ENCODE measurements at places on chromosomes 2 and 18.
A peak's percentile ranks its signal among the peaks of the same experiment; 100 is the strongest.

GRCh38 chr2:174761837-174762236 is 2.4 kb downstream of the CHRNA1 start:
- no peak for DNase-seq

DNA sequence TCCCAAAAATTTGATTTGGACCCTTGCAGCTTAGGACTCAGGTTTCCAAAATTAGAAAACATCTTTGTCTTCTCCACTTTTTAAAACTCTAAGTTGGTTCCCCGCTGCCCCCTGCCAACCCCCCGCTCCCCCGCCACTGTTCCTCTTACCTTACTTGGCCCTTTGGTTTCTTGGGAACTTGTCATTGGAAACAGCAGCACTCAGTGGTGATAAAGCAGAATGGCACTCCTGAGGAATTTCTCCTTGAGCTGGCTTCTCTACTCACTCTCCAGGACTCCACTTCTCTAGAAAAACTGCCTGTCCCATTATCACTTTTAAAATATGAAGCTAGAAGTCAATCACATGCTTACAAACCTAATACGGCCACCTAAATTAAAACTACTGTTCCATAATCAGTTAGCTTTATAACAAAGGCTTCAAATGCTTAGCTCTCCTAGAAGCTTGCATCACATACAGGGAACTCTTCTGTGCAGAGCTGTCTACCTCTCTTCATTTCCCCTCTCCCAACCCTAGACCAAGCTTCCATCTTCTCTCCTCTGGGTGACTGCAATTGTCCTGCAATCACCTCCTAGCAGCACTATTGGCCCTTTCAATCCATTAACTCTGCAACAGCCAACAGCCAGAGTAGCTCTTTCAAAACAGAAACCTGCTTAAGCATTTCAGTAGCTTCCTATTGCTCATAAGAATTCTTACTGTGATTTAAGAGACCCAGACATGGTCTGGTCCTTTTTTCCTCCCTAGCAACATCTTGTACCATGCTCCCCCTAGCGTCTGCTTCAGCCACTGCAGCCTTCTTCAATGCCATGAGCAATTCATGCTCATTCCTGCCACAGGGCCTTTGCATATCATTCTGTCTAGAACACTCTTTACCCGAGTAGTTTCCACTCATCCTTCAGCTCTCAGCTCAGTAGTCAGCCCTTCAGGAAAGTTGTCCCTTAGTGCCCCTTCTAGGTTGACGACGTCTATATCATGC is 15.2 kb upstream of the PLEKHM3 start:
- peak; percentile 53 for DNase-seq

DNA sequence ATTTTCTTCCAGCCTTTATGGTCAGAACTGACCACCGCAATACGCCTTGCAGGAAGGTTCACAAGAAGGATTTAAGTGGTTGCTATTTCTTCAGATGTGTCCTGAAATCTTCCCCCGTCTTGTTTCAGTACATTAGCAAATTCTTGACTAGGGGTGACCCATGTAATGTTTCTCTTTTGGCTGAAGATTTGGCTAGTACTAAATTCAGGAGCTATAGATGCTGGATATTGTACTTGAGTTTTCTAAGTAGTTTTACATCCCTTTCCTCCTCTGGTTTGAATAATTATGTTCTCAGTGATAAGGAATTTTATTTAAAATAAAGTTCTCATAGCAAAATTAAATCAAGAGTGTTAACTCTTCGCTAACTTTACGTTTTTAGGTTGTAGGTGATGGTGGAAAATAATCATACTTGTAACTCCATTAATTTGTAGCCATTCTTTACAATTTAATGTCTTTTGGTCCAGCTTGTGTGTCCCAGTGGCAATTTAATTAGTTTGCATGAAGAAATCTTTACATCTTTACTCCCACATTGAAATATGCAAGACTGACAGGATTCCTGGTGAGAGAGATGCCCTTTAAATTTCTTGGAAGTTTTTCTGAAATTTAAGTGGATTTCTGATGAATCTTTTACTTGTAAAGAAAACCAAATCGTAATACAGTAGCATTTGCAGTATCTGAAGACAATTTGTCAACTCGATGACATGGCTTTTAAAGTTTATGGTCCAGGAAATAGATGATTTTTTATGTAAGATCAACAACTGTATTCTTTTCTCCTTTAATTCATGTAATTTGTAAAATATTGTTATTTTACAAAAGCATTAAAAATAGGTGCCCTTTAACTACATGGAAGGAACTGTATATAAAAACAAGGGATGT is 2.8 kb downstream of the PHLPP1 start:
- no peak for DNase-seq

- DNase-seq = no peak
Observed at GRCh38 chr2:119383410-119384140, 16.8 kb downstream of the DBI start.

DNA sequence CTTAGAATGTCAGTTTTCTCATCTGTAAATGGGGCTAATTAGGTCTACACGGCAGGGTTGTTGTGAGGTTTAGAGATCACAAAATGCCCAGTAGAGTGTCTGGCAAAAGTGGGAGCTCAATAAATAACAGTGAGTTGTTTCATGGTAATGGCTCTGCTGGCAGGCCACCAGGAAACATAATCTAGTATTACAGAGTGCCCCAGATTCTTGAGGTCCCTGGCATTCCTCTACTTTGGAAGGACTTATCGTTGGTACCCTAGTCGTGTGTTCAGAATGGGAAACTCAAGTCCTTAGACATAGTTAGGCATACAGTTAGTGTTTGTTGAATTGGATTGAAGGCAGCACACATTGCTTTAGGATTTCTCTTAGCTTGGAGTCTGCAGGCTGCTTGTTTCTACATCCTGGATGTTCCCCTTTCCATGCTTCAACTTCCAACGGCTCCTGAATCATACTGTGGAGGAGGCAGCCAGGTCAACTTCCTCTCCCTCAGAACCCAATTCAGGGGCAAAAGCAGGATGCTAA is 161.5 kb upstream of the FOSL2 start:
- DNase-seq = no peak

- DNase-seq = no peak
Observed at GRCh38 chr2:8581234-8581561, 100.7 kb upstream of the ID2 start.

DNA sequence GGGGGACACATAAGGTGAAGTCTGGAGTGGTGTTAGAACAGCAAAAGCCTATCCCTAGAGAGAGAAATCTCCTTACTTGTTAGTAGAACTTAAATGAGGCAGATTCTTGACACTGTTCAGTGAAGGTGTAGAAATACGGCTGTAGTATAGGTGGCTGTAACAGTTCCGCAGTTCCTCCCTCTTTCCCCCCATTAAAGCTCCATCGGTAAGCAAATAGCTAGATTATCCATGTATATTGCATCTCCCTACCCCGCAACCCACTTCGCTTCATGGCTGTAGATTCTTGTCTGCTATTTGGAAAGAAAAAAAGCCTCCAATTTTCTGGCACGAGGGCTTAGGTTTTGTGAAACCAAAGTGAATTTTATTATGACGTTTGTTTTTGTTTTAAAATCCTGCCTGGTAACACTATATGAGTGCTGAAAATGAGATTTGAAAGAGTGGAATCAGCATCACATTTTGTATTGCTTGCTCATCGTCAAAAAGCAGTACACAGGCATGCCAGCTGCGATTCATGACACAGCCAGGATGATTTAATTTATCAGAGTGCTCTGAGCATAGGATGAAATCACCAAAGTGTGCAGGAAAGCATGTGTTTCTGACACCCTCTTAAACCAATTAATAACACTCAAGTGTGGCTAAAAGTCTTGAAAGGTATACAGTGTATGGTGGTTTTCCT is 1.4 kb downstream of the FAM171B start:
- no peak for DNase-seq

- no peak for DNase-seq
Observed at GRCh38 chr18:5058768-5059695, 138.0 kb downstream of the AKAIN1 start.

DNA sequence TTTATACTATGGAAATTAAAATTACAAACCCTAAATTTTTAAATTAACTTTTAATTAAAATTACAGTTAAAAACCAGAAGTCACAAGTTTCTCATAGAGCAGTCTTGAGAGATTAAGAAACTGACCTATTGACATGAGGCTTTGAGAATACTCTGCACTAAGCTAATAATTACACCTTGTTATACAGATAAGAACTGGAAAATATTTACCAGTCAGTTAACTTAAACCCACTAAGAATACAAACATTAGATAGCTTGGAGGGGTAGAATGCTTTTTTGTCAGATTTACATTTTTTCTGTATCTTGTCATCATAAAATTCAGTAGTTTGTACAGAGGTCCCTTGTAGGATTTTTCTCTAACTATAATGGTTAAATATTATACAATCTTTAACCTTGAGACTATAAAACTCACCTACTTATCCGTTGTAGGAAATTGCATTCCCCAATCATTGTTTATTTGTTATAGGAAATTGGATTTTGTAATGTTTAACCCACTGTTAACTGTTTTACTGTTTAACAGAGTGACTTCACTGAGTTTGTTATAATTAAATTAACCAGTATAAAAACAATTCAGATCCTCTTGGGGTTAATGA is 219.7 kb upstream of the PKDCC start:
- no peak for DNase-seq

Data from stimulated activated CD8-positive, alpha-beta memory T cell treated with anti-CD3 and anti-CD28 coated beads, Interleukin-7, amount 100 ng/mL, for 24 hours (primary cell).